ENCODE measurements at places on chromosomes 3 and 15.

DNA sequence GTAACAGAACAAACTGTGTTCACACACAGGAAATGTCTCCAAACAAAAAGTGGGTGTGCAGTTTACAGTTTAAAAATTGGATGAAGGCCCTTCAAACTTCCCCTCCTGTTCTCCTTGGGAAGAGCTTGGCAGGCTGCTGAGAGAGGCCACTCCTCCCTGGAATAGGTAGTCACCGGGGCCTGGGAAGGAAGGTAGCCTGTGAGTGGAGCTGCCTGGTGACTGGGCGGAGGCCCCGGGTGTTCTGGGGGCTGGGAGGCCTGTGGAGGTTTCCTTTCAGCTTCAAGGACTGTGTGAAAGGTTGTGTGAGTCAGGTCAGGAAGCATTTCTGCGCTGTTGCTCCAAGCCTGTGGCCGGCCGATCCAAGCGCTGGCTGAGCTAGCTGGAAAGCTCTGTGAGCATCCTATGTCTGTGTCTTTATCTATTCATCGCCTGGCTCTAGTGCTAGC is 14.1 kb downstream of the SLCO3A1 start:
- no peak for DNase-seq

GRCh38 chr3:155753038-155753639 is 8.3 kb upstream of the PLCH1 start:
- DNase-seq = no peak

GRCh38 chr3:56119575-56120349 is 348.5 kb downstream of the ERC2 start:
- no peak for DNase-seq

- DNase-seq = no peak
Measured at GRCh38 chr3:190522621-190523222, 8.8 kb downstream of the IL1RAP start.

DNA sequence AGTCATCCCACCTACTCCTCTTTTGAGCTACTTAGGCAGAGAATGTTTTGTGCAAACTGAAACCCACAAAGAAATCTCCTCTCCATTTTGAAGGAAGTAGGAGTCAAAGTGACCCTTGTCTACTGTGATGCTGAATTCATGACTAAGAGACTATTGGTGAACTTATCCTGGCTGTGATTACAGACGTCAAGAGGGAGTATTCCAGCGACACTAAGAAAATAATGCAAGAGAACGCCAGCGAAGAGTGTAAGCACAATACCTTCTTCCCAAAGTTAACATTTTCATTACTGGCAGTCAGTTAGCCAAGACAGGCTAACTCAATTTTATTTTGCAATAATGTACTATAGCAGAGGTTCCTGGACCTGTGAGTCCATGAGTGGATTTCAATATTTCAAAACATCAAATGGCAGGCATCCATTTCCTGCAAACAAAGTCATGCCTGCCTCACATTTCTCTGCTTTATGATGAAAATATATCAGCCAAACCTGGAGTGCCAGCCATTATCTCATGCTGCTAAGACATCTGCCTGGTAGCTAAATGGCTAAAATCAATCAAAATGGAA is 59.0 kb downstream of the CTNNB1 start:
- no peak for DNase-seq
